ENCODE measurements at places on chromosomes 12 and 14.

DNA sequence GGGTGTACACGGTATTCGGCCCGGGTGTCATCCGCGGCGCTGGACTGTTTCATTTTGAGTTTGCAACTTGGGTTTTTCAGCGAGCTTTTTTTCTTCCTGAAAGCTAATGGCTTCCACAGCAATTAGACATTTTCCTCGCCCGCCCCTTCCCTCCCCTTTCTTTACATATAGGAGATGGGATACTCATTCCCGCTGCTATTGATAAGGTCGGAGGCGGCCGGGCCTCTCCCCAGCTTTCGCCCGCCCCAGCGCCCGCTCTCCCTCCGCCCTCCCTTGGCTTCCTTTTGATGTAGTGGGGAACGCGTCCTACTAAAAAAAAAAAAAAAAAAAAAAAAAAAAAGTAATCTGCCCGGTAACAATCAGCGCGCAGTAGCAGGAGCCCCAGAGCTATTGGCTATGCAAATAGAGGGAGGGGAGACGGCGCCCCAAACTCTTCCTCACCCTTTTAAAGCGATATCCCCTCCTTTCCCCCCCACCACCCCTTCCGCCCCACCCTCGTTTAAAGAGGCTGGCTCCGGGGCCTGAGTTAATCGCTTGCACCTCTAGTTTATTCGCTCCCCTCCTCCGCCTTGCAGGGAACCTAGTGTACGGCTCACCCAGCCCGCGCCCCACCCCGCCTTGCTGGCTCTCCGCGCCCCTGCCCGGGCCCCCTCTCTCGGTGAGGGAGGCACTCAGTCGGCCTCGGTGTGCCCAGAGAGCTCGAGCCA is 1.7 kb upstream of the CCND2 start:
- DNase-seq = no peak

GRCh38 chr12:48414021-48414420 is 58.3 kb upstream of the ANP32D start:
- no peak for DNase-seq

- no peak for DNase-seq
Observed at GRCh38 chr12:6553051-6553868, 2.6 kb downstream of the IFFO1 start.

- DNase-seq = no peak
Observed at GRCh38 chr14:85590784-85591183, 60.8 kb downstream of the FLRT2 start.

DNA sequence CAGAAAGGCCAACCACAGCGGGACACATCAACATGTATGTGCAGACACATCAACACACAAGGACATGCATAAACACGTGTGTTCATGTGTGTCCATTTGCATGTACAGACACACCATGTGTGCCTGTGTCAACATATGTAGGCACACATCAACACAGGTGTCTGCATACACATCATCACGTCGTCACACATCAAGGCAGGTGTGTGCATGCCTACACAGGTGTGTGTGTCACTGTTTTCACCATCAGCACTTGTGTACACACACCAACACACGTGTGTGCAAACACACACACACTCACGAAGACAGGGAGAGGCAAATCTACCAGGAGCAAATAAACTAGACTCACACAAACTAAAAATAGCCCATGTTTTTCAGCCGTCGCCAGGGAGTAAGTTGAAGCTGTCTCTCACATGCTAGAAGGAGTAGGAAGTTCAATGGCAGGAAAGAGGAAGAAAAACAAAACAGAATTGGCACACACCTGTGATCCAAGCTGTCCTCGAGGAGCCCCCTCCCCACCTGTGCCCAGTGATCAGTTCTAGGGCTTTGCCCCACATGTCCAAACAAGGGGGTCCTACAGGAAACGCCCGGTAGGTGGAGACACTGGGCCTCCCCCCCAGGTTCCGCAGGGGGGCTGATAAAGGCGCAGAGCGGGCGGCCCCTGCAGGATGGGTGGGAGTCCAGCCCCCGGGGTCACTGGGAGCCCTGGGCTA is 7.4 kb downstream of the SCARB1 start:
- DNase-seq = no peak

DNA sequence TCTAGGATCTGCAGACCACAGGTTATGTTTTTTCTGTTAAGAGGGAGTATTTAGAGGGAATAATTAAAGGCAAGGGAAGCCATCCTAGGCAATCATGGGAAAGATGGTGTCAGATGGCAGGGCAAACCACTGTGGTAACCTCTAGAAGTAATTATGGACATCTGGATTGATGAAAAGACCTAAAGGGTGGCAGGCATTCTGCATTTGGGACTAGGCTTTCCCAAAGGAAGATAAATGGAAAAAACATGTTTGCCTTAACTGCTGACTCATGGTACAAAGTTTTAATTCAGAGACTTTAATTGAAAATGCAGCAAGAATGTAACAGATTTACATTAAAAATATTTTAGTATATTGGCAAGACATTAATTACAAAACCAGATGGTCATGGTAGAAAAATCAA is 88.1 kb downstream of the TMEM30B start:
- DNase-seq = no peak

DNA sequence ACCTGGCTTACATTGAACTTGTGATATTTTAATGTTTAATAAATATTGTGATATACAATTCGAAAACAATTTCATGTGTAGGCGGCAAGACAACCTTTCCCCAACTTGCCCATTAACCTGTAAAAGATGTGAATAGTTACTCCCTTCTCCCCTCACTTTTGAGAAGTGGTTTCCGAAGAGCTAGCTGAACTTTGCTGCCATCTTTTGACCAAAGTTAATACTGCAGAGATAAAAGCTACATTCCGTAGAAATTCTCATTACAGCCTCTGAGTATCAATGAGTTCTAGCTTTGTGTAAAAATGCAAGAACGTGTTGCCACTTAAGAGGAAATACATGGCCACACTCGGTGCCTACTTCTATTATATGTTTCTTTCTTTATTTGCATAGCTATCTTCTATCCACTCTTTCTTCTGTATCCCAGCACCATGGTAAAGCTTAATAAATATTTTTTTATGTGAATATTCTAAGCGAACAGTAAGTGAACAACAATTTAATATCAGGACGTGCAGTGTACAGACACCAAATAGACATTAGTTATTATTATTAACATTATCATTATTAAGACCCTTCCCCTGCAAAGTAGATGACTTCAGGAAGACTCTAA is 105.1 kb upstream of the TMEM260 start:
- DNase-seq = no peak

DNA sequence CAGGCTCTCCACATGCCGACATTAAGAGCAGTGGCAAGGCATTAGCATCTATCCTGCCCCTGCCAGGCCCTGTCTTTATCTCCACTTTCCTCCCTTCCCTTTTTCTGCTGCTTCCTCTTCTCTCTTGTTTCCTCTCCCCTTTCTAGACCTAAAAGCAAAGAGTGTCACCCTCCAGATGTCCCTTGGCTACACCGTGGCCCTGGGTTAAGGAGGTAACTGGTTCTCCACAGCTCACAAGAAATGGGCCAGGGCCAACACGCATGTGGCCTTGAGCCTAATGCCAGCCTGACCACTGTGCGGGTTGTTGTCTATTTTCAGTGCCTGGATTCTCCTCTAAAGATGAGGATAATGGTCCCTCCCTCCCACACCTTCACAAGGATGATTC is 41.7 kb upstream of the DDX11 start:
- DNase-seq = no peak

GRCh38 chr12:68633614-68634558 is 23.2 kb downstream of the RAP1B start:
- DNase-seq = no peak

GRCh38 chr14:73795974-73796373 is 55.7 kb upstream of the PTGR2 start:
- no peak for DNase-seq

GRCh38 chr12:116937640-116938039 is 26.9 kb downstream of the FBXW8 start:
- no peak for DNase-seq

- no peak for DNase-seq
Observed at GRCh38 chr14:22506778-22507351, 82.2 kb downstream of the DAD1 start.

- no peak for DNase-seq
Observed at GRCh38 chr12:112275207-112275606, 107.0 kb downstream of the HECTD4 start.

- DNase-seq = no peak
Observed at GRCh38 chr12:74043343-74043742, 494.3 kb upstream of the ATXN7L3B start.

DNA sequence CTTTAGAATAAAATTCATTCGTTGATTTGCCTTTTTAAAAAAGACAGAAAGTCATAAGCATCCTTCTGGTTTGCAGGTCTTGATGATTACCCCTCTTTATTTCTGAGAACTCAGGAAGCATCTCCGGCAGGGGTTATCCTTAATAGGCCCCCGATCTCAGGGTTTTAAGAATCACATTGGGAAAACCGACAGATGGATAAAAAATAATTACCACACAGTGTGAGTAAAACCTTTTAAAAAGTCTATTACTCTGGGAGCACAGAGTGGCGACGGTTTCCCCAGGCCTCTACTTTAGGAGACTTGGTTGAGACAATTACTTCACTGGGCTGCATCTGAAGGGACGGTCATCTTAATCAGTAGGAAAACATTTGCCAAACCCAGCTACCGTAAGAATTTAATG is 56.5 kb downstream of the KCNMB4 start:
- no peak for DNase-seq

DNA sequence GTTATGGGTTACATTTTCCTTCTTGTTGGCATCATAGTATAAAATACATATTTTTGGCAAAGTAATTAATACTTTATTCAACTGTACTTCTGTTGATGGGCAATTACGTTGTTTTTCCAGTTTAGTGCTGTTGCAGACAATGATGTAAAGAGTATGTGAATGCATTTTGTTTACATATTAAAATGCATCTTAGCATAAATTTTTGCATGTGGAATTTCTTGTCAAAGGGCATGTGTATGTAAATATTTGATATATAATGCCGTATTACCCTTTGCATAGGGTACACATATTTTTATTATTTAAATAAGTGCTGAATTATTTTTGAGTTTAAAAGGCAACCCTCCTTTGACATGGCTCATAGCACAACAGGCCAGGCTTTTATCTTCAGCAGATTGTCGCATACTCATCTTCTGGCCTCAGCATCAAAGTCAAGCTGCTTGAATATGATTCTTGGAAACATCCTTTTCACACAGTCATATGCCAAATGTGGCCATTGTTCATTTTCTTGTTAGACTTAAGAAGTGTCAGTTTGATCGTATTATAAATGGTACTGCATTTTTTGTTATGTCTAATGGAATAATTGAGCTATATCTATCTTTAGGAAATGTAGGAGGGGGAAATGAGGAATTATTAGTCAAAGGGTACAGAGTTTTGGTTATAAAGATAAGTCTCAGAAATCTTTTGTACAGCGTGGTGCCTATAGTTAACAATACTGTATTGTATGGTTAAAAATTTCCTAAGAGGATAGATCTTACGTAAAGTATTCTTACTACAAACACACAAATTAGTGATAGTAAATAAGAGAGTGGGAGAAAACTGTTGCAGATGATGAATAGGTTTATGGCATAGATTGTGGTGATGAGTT is 138.5 kb downstream of the FUT8 start:
- DNase-seq = no peak

DNA sequence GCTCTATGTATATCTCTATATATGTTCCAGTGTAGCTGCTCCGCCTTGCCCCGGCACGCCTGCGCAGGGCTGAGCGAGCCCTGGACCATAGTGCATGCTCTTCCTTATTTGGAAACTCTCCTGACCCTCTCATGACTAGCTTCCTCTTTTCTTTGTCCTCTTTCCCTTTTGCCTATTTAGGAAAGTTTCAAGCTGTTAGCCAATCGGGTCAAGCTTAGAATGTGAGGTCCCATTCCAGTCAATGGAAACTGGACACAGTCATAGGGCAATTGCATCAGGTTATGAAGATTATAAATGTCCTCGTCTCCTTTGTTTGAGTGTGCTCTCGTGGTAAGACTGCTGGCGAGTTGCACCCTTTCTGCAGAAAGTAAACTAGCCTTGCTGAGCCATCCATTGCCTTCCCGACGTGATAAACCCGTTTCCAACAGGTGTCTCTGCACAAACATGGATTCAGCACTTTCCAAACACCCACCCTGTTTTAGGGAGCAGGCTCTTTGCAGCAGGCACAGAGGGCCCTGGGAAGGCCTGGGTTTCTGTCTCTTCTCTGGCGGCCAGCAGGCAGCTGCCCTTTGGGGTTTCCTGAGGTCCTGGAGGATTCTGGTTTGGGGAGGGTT is 30.9 kb downstream of the CCDC92 start:
- no peak for DNase-seq

DNA sequence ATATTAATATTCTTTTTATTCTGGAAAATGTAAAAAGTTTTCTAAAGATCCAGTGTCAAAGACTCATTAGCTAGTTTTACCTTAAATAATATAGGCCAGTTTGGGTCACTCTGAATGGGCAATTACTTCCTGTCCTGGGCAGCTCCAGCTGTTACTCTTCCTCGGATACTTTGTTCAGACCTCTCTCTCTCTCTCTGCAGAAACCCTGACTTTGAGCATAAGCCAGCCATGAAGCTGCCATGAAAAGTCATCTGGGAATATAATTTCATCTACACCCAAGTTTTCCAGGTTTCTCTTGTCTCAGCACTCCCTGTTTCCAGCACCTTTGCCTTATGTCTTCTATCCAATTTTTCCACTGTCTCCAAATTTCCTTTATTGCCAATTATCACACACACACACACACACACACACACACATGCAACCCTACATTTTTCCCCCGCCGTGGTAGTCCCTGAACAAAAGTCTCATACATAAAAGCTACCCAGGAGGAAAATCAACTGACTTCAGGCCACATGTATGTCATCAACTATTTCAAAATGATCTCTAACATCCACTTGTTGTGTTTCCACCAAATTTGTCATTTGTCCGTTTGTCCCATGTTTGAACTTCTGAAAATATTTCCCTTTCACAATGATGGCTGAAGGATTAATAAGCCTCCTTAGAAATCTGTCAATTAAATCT is 318.1 kb downstream of the SSPN start:
- no peak for DNase-seq

DNA sequence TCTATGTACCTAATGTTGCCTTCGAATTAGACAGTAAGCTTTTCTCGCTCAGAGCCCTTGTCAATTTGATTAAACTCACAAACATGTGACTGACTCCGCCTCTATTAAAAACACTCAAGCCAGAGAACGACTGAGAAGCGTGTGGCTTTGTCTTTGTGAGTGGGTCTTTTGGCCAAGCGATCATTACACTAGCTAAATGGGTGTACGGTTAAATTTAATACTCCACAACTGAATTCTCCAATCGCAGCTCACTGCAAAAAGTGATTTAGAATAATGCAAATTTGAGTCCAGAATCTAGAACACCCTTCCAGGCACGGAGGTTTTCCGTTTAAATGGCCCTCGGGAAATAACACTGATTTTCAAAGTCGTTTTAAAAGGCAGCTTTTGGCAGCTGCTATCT is 253.7 kb downstream of the EFCAB11 start:
- DNase-seq = no peak
